ENCODE measurements at places on chromosomes 4 and X.
A peak's percentile ranks its signal among the peaks of the same experiment; 100 is the strongest.

GRCh38 chr4:92529510-92529909 lies 225.7 kb downstream of the GRID2 start:
- DNase-seq, result no peak

- no peak for DNase-seq
These were observed 40.2 kb upstream of the NKX3-2 start for GRCh38 chr4:13584481-13584880.

DNA sequence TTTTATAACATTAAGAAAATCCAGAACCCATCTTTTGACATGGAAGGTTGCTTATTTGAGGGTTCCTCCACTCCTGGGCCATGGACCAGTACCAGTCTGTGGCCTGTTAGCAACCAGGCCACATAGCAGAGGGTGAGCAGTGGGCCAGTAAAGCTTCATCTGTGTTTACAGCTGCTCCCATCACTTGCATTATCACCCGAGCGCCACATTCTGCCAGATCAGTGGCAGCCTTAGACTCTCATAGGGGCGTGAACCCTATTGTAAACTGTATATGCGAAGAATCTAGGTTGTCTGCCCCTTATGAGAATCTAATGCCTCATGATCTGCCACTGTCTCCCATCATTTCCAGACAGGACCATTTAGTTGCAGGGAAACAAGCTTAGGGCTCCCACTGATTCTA lies 58.6 kb downstream of the NDST4 start:
- no peak for DNase-seq

DNA sequence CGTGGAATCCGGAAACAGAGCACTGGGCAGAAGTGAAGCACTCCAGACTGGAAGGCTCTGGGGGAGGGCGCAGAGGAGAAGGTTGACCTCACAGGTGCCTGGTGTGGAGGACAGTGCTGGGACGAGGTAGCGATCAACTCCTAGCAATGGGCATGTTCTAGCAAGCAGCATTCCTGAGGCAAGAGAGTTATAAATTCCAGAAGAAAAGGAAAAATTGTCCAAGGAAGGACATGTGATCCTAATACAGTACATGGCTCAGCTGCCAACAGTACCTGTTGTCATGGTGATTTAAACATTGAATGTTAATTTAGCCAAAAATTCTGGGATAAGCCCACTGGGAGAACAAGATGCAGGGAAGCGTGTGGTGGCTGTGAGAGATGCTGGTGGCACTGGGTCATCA lies 8.2 kb downstream of the ARHGAP4 start:
- no peak for DNase-seq

GRCh38 chr4:139042981-139043460 lies 27.4 kb downstream of the NOCT start:
- peak; percentile 31 for DNase-seq

DNA sequence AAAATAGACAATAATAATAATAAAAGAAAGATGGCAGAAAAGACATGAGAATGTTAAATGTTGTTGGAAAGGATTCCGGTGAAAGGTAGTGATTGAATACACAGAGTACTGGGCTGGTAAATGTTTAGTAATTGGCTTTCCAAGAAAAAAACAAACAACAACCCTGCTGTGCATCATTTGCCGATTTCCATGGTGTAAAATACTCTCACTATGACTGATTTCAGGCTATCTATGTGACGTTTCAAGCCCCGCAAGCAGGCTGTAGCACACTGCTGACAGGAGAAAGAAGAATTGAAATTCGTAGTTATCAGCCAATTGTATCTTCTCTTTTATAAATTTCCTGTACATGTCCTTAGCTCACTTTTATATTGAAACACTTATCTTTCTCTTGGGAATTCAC lies 13.6 kb upstream of the SEPTIN6 start:
- DNase-seq, result no peak

DNA sequence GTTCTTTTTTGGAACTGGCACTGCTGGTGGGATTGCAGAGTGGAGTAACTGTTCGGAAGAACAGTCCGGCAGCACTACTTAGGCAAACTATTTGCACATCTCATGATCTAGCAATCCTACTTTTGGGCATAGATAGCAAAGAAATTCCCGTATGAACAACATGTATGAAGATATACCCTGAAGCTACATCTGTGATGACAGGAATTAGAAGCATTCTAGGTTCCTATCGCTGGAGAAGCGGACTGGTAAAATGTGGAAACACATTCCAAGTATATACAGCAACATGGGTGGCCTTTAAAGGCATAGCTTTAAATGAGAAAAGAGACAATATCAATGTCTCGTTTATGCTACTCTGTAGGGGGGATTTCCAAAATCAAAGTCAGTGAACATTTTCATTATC lies 3.1 kb downstream of the DCAF16 start:
- DNase-seq, result no peak

- DNase-seq, result peak; percentile 82
These were observed at the start of gene EXOC1L for GRCh38 chr4:55819634-55820033. EXOC1L (plus strand) TSS chr4:55819790; CDS start chr4:55820027, 237 bp downstream.

DNA sequence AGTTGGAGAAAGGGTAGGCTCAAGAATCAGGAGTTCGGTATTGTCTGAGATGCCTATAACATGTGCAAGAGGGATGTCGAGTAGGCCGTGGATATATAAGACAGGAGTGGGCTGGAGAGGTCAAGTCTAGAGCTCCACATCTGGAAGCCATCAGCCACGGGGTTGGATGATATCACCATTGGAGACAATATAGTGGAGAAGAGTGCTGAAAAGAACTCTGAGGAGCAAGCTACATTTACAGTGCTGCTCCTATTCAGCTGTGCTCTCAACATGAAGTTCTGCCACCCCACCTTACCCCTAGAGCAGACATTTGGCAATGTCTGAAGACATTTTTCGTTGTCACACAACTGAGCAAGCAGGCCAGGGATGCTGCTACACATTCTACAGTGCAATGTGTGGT lies 20.9 kb upstream of the PLAC1 start:
- no peak for DNase-seq

DNA sequence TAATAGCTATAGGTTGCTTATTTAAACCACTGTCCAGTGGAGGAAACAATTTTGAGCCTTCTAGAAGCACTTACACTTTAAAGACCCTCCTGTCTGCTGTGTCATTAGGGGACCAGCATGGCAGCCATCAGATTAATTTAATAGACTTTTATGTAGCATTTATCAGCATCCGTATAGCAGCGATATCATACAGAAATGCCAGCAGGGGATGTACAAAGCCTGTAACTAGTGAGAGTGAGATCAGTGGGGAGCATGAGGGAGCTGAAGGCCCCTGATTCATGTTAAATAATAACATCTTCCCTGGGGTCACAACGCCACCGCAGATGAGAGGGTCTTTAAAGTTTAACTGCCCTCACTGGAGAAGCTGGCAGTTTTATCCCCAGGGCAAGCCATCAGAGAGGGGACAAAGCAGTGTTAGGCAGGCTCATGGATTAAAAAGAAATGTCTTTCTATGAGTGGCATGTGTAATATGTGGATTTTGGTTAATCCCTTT lies 144.7 kb downstream of the PDGFRA start:
- DNase-seq, result no peak

GRCh38 chrX:42837747-42838146 lies 59.8 kb upstream of the PPP1R2C start:
- no peak for DNase-seq

GRCh38 chr4:174156239-174156826 lies 127.1 kb downstream of the FBXO8 start:
- peak; percentile 44 for DNase-seq

DNA sequence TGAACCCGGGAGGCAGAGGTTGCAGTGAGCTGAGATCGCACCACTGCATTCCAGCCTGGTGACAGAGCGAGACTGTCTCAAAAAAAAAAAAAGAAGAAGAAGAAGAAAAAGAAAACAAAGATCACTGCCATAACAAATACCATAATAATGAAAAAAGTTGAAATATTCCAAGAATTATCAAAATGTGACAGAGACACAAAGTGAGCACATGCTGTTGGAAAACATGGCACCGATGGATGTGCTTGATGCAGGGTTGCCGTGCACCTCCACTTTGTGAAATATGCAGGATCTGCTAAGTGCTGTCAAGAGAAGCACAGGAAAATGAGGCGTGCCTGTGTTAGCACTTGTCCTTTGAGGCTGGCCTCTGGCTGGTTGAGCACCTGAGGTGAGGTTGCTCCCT lies 133.3 kb downstream of the STK32B start:
- no peak for DNase-seq

- no peak for DNase-seq
These were observed 267.2 kb downstream of the FBXO8 start for GRCh38 chr4:174016251-174016650.

GRCh38 chr4:119835613-119835910 lies 207.0 kb upstream of the PDE5A start:
- no peak for DNase-seq

DNA sequence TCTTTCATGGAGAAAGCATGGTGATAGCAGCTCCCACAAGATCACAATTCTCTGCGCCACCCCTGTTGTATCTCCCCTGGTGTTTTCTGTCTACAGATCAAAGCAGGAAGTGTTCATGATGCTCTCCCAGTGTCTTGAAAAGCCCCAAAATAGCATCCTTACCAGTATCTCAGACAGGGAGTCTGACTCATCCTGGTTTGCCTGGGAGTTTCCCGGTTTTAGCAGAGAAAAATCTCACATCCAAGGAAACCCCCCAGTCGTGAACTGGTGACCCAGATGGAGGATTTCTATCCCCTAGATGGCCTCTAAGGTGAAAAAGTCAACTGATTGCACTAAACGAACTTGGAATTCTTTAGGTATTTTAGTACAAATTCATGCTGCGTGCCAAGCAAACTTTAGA lies 64.3 kb upstream of the NR0B1 start:
- no peak for DNase-seq

DNA sequence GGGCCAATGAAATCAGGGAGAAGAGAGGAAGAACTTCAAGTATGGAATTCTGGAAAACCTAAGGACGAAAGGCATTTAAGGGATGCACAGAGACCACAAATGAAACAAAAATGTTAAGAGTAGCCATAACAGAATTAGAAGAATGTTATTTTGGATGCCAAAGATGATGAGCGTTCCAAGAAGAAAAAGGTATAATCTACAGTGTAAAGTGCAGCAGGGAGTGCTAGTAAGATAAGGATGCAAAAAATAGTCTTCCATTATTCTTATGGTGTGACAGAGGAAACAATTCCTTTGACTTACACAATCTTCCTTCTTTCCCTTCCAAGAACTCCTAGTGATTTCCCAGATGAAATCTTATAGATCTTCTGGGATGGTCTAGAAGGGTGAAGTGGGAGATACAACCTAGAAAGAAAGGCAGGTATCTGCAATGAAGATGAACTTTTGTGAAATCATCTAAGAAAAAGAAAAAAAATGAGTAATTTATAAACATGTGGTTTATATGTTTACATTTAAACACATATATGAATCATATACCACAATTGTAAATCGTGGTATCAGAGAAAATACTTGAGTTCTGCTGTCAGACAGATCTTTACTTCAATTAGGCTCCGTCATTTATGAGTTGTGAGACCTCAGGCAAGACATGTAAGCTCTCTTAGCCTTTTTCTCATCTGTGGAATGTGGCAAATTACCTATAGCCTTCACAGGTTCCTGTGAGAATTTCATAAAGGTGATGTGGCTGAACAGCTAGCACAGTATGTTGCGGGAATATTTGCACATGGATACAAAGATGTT lies 8.1 kb downstream of the MORF4L2 start:
- DNase-seq, result no peak

- no peak for DNase-seq
These were observed 11.3 kb upstream of the DHX15 start for GRCh38 chr4:24595659-24596058.

- peak; percentile 25 for DNase-seq
These were observed 96.9 kb upstream of the PSAPL1 start for GRCh38 chr4:7531640-7531994.

- no peak for DNase-seq
These were observed 54.4 kb downstream of the PCDH19 start for GRCh38 chrX:100355680-100356079.

GRCh38 chrX:32572644-32573043 lies 638.7 kb downstream of the DMD start:
- peak; percentile 8 for DNase-seq

- DNase-seq, result no peak
These were observed 66.0 kb upstream of the CHRNA9 start for GRCh38 chr4:40269133-40269532.

DNA sequence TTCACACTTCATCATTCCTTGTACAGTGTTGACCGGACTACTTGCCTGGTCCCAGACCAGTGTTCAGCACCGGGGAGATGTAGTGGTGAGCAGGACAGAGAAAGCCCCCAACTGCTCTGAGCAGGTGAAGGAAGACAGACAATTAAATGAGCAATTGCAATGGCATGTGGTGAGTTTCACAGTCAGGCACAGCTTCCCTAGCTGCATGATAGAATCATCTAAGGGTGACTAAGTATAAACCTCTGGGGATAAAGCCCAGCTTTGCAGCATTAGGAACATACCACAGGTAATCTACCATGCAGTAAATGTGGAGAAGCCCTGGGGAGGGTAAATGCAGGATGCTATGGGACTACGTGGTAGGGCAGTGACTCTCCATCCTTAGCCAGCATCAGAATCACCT lies 47.8 kb downstream of the TMA16 start:
- no peak for DNase-seq

- DNase-seq, result no peak
These were observed 94.4 kb upstream of the LIMCH1 start for GRCh38 chr4:41443340-41444079.

- DNase-seq, result no peak
These were observed 133.5 kb downstream of the COL4A5 start for GRCh38 chrX:108573136-108573535.

GRCh38 chr4:71732066-71732465 lies 51.8 kb downstream of the GC start:
- DNase-seq, result no peak

DNA sequence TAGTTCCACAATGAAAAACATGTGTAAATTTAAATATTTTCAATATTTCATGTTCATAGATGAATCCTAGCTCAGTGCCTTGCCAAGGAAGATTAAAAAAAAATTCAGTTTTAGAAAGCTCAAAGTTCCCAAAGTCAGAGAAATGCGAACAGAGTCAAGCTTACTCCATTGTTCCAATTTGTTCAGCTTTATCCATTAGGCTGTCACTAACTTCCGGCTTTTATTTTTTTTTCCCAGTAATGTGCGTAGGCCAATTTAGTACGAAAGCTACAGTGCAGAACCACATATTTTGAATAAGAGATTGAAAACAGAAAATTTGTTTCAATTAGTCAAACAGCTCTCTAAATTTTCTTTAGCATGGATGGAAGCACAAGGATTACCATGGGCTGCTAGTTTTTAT lies 23.1 kb upstream of the KLHL2 start:
- no peak for DNase-seq

DNA sequence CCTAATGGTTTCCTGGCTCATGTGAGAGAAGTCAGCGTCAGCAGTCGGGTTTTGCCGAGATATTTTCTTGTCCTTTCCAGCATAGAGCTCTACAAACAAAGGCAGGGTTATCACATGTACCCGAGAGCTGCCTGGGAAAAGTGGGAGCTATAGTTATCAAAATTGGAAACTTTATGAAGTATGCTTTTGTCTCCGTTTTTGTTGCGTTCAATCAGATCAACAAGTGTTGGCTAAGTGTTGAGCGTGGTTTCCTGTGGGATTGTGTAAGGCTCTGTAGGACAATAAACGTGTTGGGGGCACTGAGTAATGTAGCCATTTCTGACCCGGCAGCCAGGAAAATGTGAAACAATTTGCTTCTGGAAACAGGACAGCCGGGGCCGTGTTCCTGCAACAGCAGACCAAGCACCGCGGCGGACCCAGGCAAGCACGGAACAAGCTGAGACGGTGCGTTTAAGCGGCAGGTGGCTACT lies at the start of gene BMX:
TSS of gene BMX (plus strand) at position 311 of the 470 bp plus-strand sequence. CDS start 7,547 bp downstream, outside the sequence.
- no peak for DNase-seq

GRCh38 chr4:82823062-82823461 lies 24.5 kb upstream of the SCD5 start:
- no peak for DNase-seq

- DNase-seq, result peak; percentile 39
These were observed 302.7 kb downstream of the GPM6A start for GRCh38 chr4:175509320-175509719.

GRCh38 chr4:3770323-3771163 lies 4.4 kb downstream of the ADRA2C start:
- DNase-seq, result no peak

Measured in neural progenitor cell (in vitro differentiated cells).